Type B pancreatic cell (in vitro differentiated cells): ENCODE measurements at places on chromosomes 6 and 20. TPM values are rescaled to one million over a fixed set of nuclear protein-coding genes. Genes with fewer than 3 reads are reported as not detected.

DEFB132 gene
- not detected in 2 replicates for total RNA-seq

DNA sequence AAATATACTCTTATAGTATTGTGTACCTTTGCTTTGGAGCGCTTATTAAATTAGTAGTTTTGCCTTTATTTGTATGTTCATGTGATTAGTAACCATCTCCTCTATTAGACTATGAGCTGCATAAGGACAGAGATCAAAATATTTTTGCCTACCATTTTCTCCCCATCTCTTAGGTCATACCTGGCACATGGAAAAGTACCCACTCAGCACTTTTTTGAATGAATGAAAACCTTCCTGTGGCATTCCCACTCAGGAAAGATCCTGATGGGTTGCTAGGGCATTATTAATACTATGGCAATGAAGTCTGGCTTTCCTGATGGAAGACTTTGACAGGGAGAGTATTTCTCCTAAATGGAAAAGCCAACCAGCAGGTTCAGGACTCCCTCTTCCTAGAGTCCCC lies 20.3 kb upstream of the CHD6 start:
- DNase-seq = no peak

MUCL3 gene
- total RNA-seq = 0.31 and 3.5 TPM in 2 replicates

- no peak for DNase-seq
These were observed 78.2 kb downstream of the TCP11 start for GRCh38 chr6:35062676-35063574.

RCAN2 gene
- total RNA-seq = 4.6 and 6.9 TPM in 2 replicates

- DNase-seq = no peak
These were observed 66.4 kb upstream of the DUSP22 start for GRCh38 chr6:225907-226306.

- DNase-seq = no peak
These were observed 396.5 kb downstream of the HDGFL1 start for GRCh38 chr6:22965889-22966288.

DNA sequence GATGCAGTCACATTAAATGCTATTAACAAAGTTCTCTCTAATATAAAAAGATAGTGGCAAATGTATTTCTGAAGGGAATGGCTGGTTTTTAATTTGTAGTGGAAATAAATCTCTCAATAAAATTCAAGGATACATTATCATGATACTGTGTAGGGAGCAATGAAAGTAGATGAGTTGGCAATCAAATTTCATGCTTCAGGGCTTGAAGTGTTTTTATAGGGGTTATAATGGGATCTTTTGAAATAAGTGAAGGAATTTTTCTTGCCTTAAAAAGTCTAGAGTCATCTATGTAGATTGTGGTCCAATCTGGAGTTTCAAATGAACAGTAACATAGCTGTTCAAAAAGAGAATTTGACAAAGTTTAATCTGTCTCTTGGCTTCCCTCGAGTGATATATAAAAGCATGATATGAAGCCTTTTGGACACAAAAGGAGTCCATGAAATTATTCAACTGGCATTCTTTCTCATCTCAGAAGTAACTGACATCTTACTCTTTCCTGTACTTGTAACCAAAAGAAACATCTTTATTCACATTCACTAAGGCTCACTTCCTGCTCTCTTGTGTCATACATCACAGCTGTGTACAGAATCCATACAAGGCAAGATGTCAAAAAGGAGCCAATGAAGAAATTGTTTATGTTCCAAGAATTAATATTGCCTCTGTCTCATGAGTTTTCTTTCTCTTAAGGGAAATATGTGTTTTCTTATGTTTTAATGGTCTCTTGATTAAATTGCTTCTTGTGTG lies 591.0 kb upstream of the GJE1 start:
- DNase-seq = no peak

DNA sequence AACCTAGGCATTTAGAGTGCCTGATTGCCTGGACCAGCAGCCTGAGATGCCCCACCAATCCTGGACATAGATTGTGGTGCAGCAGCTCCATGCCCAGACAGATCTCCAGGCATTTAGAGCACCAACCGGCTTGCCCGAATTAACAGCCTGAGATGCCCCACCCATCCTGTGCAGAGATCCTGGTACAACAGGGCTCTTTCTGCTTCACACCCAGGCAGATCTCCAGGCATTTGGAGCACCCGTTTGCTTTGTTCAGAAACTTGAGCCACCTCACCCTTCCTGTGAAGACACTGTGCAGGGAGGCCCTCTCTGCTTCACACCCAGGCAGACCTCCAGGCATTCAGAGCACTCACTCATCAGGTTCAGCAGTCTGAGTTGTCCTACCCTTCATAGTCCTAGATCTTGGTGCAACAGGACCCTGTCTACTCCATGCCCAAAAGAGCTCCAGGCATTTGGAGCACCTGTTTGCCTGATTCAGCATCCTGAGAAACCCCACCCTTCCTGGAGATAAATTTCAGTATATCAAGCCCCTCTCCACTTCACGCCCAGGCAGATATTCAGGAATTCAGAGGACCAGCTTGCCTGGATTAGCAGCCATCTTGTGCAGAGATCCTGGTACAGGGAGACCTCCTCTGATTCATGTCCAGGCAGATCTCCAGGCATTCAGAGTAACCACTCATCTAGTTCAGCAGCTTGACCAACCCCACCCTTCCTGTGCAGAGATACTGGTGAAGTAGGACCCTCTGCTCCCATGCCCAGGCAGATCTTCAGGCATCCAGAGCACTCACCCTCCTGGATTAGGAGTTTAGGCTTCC lies 189.2 kb upstream of the FERMT1 start:
- no peak for DNase-seq
